ENCODE measurements at places on chromosomes 5 and 9.

DNA sequence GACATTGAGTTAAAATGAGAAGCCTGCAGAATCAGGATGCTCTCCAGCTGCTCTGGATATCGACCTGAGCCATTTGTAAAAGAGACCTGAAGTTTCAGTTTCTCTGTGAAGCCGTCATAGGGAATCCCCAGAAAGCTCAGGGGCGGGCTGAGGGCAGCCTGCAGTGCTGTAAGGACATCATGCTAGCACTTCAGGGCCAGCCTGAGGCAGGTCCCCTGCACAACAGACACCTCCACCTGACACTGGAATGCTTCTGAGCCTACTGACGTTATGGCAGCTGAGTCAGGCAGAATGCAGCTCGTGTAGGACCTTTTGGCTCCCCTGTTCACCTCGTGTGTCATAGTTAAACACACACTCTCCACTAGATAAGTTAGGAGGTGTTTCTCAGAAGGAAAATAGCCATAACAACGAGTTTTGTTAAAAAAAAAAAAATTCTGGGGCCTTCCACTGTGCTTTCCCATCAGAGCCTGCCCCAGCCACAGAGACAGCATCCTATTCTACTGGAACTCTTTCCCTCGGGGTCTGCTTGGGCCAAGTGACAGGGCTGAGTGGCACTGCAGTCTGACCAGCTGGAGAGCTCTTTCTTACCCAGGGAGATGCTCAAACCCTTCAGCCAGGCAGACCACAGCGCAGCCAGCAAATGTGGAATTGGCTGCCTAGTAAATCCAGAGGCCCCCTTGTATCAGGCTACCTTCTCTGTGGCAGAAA lies 354.9 kb downstream of the DIRAS2 start:
- DNase-seq, result peak; percentile 2

DNA sequence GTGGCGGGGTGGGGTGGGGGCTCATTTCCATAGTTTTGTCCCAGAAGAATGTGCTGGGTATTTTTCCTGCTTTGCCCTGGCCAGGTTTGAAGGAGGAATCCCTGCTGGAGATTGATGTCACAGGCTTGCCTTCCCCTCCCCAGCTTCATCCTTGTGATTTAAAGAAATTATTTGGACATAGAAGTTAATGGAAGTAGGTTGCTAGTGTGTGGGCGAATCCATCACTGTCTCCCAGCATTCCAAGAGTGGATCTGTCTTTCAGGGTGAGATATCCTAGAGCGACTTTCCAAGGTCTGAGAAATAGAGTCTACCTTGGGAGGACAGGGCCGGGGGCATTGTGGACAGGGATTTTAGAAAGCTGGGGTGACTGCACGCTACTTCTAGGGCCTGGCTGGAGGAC lies 64.9 kb upstream of the HSPA9 start:
- DNase-seq, result no peak

DNA sequence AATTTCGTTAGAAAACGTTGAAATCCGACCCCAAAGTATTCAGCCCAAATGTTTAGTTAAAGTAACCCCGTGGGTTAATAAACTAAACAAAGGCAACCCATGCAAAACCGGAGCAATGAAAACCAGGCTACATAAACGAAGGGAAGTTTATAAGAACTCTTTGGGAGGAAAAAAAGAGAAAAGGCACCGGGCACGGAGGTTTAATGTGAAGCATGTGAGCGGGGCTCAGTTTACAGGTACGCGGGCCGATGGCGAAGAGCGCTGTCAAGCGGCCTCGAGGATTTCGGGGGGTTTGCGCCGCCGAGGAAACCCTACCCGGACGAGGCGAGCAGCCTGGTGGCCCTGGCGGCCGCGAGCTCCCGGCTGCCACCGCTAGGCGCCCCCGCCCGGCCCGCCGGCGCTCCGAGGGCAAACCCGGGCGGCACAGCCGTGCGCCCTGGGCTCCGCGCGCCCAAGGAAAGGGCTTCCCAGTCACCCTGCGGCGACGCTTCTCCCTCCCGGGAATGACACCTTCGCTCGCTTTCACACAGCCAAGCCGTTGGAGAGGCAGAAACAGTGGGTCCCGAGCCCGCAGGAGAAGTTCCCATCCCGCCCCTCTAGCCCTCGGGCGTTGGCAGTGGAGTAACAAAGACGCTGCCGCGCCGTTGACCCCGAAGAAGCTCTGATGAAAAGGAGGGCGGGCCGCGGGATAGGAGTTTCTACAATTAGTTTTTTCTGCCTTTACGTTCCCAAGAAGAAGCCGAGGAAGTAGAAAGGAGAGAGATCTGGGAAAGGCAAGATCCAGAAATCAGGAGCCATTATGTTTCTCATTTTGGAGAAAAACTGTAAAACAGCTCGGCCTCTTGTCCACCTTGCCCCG lies 126.0 kb downstream of the TMEM174 start:
- no peak for DNase-seq

DNA sequence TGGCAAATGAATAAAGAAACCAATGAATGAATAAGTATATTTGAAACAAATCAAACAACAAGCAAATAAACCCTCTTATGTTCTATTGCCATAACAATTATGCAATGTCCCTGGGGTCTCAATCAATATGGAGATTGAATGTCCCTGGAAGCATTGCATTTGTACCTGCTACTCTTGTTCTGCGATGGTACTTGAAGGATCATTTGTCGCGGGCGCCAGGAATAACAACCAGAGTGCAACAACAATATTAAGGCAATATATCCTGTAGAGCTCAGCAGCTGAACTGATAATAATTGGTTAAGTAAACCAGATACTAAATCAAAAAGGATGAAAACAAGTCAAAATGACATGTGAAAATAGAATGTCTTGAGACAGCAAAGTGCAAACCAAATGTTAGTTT lies 1001.9 kb upstream of the NUDT12 start:
- DNase-seq, result no peak

- DNase-seq, result no peak
These were observed 13.7 kb upstream of the PRELID2 start for GRCh38 chr5:145848854-145849253.

GRCh38 chr5:159511570-159511969 lies 181.3 kb upstream of the IL12B start:
- DNase-seq, result no peak

DNA sequence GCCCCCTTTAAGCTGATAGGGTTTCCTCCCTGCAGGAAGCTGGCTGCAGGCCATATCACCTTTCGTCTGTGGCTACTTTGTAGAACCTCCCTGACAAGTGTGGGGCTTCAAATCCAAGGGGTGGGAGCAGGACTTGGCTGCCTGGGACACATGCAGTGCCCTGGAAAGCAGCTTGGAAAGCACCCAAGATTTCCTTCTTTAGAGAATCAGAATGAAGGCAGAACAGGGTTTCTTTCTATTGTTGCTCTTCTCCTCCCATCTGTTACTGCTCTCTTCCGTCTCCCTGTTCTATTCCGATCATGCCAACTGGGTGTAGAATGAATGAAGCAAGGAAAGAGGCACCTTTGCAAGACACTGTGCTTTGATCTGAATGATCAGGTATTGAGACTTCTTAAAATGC lies 282.2 kb downstream of the MED10 start:
- DNase-seq, result no peak

- no peak for DNase-seq
These were observed 17.1 kb upstream of the SLC6A3 start for GRCh38 chr5:1462358-1462757.

GRCh38 chr9:16668734-16669295 lies 201.7 kb downstream of the BNC2 start:
- no peak for DNase-seq

DNA sequence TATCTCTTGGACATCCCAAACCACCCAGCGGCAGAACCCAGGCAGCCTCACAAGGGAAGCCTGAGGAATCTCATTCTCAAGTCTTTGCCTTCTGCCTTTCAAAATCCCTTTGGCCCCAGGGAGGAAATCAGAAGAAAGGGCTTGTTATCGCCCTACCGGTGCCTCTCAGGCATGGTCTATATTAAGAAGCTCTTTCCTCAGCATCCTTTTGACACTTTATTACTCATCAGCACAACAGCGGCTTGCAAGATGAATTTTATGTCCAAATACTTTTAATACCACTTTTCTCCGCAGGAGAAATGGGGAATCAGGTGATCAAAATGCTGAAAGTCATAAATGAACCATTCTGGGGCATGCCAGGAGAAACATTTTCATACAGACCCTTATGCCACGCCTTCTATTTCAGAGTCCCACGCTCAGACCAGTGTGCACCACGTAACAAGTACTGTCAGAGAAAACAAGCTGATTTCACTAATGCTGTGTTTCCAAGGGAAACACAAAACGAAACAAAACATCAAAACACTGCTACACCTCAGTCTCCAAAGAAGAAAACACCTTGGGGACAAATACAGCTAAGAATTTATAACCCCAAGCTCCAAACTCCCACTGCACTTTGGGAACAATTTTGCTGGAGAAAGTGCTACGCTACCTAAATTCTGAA lies 30.0 kb downstream of the RAPGEF1 start:
- no peak for DNase-seq

- no peak for DNase-seq
These were observed 25.5 kb upstream of the SNCAIP start for GRCh38 chr5:122286541-122286940.

- no peak for DNase-seq
These were observed 251.1 kb upstream of the TUT7 start for GRCh38 chr9:86605303-86605702.

- DNase-seq, result no peak
These were observed 46.7 kb upstream of the CER1 start for GRCh38 chr9:14769230-14769571.

DNA sequence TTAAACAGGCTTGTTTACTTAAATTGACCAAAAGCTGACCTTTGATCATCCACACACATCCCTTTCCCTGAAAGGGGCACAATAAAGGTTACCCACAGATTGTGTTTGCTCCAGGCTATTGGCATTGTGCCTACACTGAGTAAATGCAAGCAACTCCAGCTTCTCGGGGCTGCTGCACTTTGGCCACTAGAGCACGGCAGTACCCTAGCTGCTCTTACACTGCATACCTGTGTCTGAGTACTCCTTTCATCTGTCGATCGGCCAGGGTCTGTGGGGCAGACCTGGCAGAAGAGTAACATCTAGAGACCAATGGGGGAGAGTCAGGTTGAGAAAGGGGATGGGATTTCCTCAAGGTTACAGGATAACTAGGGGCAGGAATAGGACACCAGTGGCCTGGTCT lies 281.9 kb upstream of the NMUR2 start:
- DNase-seq, result no peak

DNA sequence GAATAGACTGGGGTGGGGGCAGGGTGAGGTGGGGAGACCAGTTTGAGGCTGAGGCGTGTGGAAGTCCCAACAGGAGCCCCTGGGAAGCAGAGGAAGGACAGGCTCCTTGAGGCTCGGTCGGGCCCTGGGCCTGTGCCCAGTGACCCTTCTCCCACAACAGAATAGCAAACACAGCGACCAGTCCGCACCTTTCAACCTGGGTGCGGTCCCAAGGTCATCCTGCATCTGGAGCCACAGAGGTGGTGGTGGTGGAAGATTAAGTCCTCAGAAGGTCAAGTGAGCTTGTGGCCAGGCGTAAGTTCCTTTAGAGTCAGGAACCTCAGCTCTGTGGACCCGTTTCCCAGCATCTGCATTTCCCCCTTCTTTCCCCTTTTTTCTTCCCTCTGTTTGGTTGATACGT lies 26.0 kb upstream of the ARAP3 start:
- no peak for DNase-seq

DNA sequence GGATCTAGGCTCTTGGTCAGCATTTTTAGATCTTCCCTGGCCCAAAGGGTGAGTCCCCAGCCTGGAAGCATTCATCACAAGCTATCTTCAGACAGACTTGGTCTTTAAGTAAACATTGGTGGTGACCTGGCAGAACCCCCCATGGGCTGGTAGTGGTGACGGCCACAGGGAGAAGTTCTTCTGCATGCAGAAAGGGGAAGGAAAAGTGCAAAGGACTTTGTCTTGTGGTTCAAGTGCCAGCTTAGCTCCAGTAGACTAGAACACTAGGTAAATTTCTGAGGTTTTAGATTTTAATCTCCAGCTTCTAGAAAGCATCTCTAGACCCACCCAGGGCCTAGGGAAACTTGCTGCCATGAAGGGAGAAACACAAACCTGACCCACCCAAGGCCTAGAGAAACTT lies 584.0 kb downstream of the CHSY3 start:
- no peak for DNase-seq

DNA sequence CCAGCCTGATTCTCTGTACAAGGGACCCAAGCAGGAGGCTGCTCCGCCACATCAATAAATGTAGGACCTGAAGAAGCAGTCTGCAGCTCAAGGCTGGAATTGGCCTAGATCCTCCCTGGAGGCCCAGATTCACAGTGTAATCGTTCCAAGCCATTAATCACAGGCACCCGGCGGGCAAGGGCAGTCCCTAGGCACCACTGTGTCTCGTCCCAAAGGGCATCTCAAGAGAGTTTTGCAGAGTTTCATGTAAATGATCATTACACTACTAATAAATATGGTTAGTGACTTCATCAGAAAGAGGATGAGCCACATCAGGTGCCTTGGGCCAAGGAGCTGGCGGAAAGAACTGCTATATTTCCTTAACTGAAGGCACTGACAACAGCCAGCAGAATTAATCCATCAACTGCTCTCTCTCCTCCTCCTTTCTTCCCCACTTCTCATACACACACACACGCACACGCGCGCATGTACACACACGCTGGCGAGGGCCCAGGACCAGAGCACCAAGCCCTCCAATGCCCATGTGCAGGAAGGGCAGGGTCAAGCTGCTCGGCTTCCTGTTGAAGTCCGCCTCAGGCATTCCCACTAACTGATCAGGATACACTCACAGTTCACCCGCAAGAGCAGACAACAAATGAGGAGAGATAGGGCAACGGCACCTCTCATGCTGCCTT lies 33.9 kb downstream of the GNAQ start:
- DNase-seq, result no peak

GRCh38 chr9:19550009-19550408 lies 141.2 kb downstream of the ACER2 start:
- no peak for DNase-seq

- no peak for DNase-seq
These were observed 151.5 kb downstream of the SLC12A2 start for GRCh38 chr5:128234928-128235641.

- no peak for DNase-seq
These were observed 9.0 kb upstream of the NSD1 start for GRCh38 chr5:177124486-177124991.

GRCh38 chr5:10019236-10019635 lies 230.5 kb downstream of the ATPSCKMT start:
- DNase-seq, result no peak

DNA sequence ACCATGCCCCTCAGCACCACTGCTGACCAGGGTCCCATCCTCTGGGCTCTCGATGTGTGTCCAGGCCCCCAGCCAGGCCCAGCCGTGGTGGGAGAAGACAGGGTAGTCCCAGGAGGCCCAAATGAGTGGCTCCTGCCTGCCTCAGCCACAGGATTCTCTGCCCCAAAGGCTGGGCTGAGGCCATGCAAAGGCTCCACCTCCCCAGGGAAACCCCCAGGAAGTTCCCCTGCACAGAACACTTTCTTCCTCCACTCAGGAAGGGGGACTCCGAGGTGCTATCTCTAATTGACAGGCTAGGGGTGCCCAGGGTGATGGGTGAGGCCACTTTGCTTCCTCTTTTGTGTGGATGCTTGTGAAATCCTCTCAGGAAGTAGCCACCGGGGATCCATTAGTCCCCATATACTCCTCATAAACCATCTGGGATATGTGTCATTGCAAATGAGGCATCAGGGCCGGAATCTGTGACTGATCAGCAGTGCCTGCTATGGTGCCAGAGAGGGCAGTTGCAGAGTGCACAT lies 23.1 kb upstream of the TDRD7 start:
- peak; percentile 21 for DNase-seq
